Stimulated activated CD4-positive, alpha-beta T cell treated with anti-CD3 and anti-CD28 coated beads, Interleukin-4, amount 100 ng/mL, for 48 hours (primary cell): ENCODE measurements at places on chromosomes 4 and X.

DNA sequence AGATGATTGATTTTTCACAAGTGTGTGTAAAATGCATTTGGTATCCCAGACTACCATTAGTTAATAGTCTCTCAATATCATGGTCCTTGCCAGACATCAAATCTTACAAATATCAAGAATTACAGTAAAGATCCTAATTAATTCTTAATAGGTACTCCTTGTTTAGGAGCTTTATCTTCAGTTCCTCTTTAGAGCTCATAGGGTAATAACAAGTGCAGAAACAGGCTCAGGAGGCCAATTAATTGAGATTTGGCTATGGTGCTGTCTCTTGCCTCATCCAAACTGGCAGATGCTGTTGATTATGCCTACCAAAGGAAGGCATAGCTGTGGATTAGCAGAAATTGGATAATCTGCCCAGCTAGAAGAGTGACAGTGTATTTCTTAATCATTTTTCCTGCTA is 6.9 kb downstream of the MTMR1 start:
- no peak for DNase-seq

- DNase-seq = no peak
Measured at GRCh38 chr4:7390336-7390735, 44.4 kb downstream of the PSAPL1 start.

DNA sequence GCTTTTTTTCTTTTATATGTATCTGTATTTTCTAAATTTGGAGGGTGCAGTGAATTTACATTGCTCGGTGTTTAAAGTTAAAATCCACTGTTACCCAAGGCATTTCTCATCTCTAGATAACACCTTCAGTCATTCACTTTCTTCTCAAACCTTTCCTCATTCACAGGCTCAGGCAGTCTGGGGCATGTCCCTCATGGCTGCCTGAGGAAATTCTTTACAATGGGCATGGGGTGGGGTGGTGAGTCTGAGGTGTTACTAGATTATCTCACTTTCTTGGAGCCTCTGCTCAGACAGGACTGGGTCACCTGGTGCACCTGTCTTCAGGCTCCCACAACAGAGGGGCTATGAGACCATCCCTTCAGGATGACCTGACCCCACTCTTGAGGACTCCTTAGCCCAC is 17.4 kb downstream of the CCDC149 start:
- DNase-seq = no peak

- no peak for DNase-seq
Measured at GRCh38 chrX:134634691-134635090, 23.6 kb downstream of the PLAC1 start.

DNA sequence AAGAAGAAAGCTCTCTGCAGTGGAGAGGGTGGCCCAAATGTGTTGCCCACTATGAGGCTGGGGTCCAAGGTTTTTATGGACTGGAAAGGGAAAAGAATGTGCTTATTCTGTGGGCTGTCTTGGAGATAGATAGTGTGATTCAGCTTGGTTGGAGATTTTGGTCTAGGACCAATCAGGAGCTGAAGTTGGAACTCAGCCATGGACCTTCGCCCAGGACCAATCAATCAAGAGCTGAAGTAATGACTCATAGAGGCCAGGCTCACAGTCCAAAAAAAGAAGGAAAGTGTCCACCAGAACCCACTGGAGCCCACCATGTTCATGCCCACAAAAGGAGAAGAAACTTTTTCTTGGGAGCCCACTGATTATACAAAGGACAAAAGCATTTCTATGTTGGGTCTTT is 369.5 kb downstream of the UBE2NL start:
- DNase-seq = no peak

DNA sequence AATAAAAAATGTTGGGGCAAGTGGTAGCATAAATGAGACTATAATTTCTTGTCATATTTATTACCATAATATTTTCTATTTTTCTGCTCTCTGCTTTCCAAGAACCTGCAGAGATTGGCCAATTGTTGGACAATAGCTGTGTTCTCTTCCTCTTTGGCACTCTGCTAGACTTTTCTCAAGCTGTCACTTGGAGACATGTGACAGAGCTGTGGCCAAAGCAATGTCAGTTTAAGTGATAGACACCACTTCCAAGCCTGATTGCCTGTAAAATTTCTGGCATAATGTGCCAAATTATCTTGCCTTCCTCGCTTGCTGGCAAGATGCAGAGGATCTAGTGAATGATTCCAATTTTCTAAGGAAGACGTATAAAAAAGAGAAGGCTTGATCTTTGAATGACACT is 162.2 kb upstream of the NDST4 start:
- no peak for DNase-seq

GRCh38 chrX:23790155-23790497 is 7.2 kb downstream of the SAT1 start:
- DNase-seq = no peak
